ENCODE measurements at places on chromosomes 4 and X.

DNA sequence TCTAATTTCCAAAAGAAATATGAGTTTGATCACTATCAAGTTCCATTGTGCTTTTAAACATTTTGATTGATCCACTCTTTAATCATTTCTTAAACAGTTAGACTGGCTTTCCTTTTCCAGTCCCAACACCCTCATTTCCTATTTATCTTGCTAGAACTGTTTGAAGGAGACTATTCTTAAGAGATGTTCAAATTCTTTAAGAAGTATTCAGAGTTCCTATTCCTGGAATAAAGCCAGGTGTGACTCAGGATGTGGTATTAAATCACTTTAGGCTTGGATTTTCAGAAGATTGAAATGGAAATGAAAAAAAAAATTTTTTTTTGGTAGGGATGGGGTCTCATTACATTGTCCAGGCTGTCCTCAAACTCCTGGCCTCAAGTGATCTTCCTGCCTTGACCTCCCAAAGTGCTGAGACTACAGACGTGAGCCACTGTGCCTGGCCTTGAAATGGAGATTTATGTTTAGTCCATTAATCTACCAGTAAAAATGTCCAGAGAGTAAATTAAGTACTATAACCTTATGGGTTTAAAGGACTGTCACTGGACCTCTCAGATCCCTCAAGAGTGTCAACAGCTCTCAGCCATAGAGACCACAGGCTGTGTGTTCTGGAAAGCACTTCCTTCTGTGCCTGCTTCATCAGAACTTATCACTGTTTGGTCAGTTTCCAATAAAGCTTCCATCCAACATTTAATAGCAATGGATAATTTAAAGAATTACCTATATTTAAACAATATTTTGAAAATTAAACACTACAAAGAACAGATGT is 90.7 kb downstream of the CDS1 start:
- no peak for DNase-seq

- DNase-seq = no peak
These were observed 986 bp downstream of the HDAC6 start for GRCh38 chrX:48802905-48803200.

GRCh38 chrX:121179972-121180371 is 132.6 kb downstream of the GLUD2 start:
- DNase-seq = no peak

GRCh38 chr4:2251795-2252529 is 9.9 kb downstream of the MXD4 start:
- DNase-seq = no peak

DNA sequence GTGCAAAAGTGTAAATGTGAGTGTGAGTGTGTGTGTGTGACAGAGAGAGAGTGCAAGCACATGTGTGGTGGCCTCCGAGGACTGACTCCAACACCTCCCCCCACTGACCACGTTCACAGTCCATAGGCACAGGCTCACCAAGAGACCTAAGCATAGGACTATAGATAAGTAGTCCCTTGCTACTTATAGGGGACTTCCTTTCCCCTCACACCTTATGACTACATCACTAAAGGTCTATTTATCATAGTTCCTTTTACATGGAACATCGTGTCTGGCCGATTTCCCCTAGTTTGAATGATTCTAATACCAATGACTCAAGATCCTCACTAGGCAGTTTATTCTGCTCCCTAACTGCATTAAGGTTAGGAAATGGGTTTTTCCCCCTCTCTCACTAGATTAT is 17.8 kb downstream of the FRMPD3 start:
- DNase-seq = no peak

Data from NCI-H2081 (cell line).